ENCODE measurements at places on chromosomes 3 and 15.

- peak; percentile 72 for DNase-seq
Measured at GRCh38 chr15:71093054-71094024, 21.9 kb upstream of the THSD4 start.

- no peak for DNase-seq
Measured at GRCh38 chr3:11996480-11996879, 7.7 kb upstream of the SYN2 start.

DNA sequence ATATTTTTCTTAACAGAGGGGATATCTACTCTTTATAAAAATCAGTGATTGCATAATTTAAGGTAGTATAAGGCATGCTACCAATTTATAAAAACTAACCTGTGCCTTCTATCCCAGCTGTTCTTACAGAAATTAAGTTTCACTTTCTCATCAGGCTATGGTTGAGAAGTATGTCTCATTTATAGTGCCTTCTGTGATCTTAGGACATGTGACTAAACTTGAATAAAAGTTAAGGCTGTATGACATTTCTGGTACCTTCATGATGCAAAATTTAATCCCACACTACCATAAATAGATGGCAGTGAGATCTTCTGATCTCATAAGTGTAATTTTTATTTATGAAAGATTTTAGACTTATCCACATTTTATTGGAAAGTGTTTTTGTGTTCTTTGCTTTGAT, 12.6 kb downstream of the TIPARP start:
- DNase-seq = peak; percentile 50

GRCh38 chr3:140391061-140391460, 286.8 kb upstream of the TRIM42 start:
- DNase-seq = no peak

- DNase-seq = peak; percentile 56
Measured at GRCh38 chr15:51816611-51817010, 12.8 kb upstream of the TMOD3 start.

GRCh38 chr15:34311563-34311962, 26.0 kb downstream of the SLC12A6 start:
- DNase-seq = no peak

DNA sequence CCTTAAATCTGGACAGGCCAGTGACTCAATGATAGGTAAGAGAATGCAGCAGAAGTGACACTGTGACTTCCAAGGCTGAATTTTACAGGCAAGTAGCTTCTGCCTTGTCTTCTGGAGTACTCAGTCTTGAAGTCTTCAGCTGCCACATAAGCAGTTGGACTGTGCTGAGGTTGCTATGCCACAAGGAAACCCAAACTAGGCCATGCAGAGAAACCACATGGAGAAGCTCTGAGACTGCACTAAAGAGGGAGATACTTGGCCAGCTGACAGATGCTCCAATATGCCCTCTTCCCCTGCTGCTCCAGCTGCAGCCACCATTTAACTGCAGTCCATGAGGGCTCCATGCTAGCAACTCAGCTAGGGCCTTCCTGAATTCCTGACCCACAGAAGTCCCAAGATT, 119.4 kb upstream of the GADL1 start:
- no peak for DNase-seq

DNA sequence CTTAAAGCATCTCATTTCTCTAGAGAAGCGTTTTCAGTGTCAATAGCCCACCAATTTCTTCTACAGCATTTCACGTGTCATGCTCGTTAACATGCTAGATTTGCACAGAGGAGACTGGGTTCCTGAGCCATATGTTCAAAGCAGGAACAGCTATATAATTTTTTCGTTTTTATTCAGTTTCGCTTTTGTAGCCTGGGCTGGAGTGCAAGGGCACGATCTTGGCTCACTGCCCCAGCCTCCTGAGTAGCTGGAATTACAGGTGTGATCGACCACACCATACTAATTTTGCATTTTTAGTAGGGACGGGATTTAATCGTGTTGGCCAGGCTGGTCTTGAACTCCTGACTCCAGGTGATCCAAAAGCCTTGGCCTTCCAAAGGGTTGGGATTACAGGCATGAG, 6.6 kb upstream of the SLMAP start:
- no peak for DNase-seq

DNA sequence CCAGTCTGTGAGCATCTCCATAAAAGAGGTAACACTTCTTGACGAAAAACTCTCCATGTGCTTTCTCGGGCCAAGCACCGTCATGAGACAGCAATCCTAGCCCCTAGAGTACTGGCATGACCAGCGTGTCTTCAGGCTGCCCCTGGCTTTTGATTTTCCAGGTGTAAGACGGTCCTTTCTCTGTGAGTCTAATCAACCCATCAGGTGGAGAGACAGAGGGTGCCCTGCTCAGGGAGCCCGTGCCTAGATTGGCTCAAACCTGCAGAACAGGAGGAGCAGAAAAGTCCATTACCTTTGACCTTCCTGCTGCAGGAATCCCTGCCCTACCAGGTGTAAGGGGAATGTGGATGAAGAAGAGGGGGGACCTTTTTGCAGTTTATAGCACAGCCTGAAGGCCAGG, 109.5 kb upstream of the CHRM5 start:
- no peak for DNase-seq

DNA sequence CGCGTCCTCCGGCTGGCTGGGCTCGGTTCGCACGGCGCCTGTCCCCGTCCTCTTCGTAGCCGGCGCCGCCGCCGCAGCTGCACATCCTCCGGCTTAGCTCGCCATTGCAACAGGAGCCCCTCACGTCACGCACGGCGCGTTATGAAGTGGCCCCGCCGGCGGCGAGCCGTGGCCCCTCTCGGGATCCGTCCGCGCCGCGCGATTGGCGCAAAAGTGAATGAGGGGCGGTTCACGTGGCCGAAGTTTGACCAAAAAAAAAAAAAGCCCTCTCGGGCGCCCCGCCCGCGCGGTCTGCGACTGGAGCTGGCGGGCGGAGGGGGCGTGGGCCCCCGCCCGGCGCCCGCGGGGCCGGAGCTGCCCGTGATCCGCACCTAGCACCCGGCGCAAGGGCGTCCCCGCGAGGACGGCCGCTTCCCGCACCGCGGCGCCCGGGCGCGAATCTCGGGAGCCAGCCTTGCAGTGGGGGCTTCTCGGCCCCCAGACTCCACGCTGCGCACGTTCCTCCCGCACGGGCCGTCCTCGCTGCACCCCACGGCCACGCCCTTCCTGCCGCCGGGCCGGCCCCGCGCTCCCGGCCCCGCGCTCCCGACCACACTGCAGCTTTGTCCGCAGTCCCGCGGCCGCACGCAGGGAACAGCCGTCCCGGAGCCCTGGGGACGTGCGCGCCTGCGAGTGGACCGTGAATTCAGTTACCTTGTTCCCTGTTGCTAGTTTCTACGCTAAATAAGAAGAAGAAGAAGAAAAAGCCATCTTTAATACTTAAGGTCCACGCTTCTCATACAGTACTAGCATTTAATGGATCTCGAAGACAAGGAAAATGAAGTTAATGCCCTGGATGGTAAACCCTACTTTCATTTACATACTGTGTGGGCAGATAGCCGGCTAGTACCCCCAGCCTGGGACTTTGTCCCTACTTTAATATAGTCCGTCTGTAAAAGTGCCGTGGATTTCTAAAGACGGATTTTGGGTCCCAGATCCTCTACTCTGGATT, at the start of gene CHSY1:
Gene CHSY1 (minus strand): TSS at position 219 of the 991 bp plus-strand sequence. CDS start 592 bp downstream, outside the sequence.
- DNase-seq = peak; percentile 95

DNA sequence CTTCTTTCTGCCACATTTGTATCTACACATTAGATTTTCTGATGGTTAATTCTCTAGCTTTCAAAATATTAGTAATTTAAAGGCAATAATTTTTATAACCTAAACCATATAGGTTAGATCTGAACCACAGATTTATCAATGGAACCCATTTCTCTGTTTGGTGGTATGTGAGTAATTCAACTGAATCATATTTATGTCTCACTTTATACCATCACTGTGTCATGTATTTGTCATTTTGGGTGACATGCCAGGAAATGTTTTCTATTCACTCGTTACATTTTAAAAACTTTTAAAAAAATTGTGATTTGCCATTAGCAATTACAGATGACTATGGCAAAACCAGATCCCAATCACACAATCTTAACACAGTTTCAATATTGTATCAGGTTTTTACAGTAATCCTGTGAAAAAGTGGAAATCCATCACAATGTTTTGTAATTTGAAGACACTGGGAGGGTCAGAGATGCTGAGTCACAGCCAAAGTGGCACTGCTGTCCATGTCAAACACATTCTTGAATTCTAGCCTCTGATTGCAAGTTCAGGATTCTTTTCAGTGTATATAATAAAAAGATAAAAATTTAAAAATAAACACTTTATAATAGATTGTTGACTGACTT, 356.0 kb upstream of the RBMS3 start:
- DNase-seq = no peak

GRCh38 chr3:127959873-127960272, 44.8 kb downstream of the KBTBD12 start:
- peak; percentile 67 for DNase-seq

- peak; percentile 56 for DNase-seq
Measured at GRCh38 chr15:98674336-98674735, 26.0 kb downstream of the IGF1R start.

DNA sequence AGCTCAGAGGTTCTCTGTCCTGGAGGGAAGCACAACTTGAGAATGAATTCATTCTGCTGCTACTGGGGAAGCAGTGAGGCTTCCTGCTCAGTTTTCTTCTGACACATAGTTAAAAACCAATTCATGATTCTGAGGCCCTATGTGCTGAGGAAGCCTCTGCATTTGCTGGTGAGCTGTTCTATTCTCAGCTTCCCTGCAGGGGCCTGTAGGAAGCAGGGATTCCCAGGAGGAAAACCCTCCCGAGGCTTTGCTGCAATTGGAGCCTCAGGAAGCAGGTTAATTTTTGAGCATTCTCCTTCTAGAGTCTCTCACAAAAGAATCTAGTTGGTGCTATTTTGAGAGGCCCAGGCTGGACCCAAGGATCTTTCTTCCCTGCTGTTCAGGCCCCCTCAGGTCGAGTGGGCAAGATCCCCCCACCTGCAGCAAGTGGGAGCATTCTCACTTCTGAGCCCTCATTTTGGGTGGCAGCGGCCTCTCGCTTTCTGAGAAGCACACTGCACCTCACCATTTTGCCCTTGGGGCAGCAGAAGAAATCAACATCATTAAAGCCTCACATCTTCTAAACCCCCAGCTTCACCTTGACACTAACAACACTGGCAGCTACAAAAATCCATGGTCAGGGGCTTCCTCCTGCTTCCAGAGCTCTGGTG, 197.5 kb upstream of the TSC22D2 start:
- DNase-seq = no peak

- no peak for DNase-seq
Measured at GRCh38 chr15:73940061-73940981, 14.1 kb downstream of the LOXL1 start.

DNA sequence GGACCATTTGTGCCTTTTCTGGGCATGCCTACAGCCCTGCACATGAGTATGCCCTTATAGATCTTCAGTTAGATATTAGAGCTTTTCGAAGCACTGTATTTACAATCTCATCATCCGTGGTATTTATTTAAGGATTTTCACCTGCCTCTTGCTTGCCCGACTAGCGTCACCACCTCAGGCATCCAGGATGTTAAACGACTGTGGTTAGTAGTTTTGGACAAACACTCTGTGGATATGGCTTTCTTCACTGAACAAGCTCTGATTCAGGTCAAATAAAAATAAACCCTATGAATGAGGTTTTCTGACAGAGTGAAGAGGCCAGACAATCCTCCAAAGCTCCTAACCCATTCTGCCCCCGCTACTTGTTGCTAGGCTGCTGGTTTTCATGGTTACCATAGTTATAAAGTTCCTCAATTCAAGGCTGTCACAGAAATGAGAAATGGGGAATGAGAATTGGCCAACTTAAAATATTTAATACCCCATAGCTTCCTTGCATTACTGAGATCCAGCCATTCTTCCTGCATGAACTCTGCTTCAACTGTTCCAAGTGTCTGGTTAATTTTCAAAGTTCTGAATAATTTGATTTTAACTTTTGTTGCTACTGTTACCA, 440.1 kb downstream of the GABRG3 start:
- DNase-seq = no peak

- DNase-seq = no peak
Measured at GRCh38 chr15:70766597-70766996, 3.2 kb upstream of the UACA start.

DNA sequence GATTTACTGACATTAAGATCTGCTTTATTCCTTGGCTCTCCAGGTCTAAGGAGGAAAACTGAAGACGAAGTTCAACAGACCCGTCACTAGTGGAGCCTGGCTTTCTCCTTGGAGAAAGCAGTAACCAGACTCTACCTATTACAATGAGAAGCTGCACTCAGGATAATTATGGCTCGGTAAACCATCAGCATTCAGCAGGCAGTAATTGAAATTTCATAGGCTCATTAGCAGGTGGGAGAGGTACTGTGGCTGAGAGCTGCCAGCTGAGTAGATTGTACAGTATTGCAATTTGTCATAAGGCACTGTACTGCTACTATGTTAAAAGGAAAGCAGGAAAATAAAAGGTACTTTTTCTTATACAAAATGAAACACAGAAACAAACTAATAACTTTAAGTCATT, 51.2 kb downstream of the CHAC1 start:
- DNase-seq = no peak

DNA sequence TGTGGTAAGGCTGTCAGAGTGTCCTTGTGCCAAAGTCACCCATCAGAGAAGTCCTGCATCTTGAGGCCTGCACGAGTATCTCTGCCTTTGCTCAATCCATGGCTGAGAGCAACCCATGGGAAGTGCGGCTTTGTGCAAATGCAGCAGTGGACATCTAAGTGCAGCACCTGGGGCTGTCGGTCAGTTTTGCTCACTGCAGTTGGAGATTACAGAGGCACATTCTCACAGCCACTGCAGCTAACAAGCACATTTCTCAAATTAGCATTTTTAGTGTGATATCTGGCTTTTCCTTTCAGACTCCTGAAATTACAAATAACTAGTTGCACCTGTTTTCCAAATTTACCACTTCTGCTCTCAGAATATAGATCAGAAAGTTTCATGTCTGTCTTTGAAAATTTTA, 81.5 kb upstream of the DAZL start:
- no peak for DNase-seq

DNA sequence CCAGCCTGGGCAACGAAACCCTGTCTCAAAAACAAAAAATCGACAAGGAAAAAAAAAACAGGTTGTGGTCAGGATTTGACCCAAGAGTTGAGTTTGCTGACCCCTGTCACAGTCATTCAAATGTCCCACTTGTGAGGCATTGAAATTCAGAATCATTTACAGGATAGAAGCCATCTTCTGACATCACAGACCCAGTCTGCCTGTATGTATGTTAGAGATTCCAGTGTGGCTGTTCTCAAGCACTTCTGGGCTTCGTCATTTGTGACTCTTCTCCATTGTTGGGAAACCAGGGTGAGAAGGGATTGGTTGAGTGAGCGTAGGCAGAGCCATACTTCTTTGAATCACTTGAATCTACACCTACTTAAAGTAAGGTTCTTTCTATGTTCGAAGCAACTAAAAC, 57.1 kb downstream of the LMLN start:
- no peak for DNase-seq

- DNase-seq = no peak
Measured at GRCh38 chr3:53227993-53228885, 27.6 kb downstream of the TKT start.

DNA sequence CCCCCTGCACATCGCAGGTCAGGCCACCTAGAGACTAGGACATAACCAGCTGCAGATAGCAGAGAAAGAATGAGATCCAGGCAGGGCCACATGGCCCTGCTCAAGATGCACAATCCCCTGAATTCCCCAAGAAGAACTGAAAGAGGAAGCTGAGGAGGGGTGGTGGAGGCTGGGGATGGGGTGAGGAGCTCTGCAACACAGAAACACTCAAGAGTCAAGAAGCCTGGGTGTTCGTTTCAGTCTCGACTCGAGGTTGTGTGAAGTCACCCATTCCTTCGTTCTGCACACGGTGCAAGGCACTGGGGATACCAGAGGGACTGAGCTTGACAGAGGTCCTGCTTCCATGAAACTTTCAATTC, 62.0 kb downstream of the TLE3 start:
- no peak for DNase-seq

GRCh38 chr3:151971814-151972579, 98.6 kb downstream of the SUCNR1 start:
- DNase-seq = peak; percentile 43

Data from large intestine (tissue), 12 donors.